ENCODE measurements at places on chromosomes 4 and X. TPM values are rescaled to one million over a fixed set of nuclear protein-coding genes. Genes with fewer than 3 reads are reported as not detected.

DNA sequence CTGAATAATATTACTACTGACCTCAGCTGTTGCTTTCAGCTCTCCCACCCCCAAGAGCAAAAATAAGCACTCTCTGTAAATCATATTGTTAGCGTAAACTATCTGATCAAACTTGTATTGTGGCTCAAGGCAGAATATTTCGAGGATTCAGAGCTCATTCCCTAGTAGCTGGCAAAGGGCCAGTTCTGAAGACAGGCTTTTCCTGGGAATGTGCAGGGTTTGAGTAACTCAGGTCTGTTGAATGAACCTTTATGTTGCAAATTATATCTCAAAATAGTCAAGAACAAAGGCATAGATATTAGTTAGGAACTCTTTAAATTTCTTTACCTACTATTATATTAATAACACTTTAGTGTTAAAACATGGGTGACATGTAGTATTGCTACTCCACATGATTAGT is 454.9 kb downstream of the CCSER1 start:
- no peak overlapping the region for H3K27ac ChIP-seq
- no peaks in the 10 kb centered on the region for H3K36me3 ChIP-seq
- no peak overlapping the region for H3K4me3 ChIP-seq
- H3K4me1 ChIP-seq = no peaks in the 10 kb centered on the region

Gene CLDN34
- 0.33 TPM for total RNA-seq

Gene MAGEA9B
- not detected for total RNA-seq

- peak overlapping the region; percentile 93 for H3K27ac ChIP-seq
- DNase-seq = no peak
- H3K36me3 ChIP-seq = no peaks in the 10 kb centered on the region
- H3K27me3 ChIP-seq = peaks cover 4% of the 10 kb centered on the region
- peaks cover 33% of the 10 kb centered on the region for H3K4me1 ChIP-seq
- H3K4me3 ChIP-seq = no peak overlapping the region
Observed at GRCh38 chr4:6734165-6734786, 18.3 kb downstream of the BLOC1S4 start.

Gene STS
- 6.9 TPM for total RNA-seq

- no peaks in the 10 kb centered on the region for H3K4me1 ChIP-seq
- no peak overlapping the region for H3K4me3 ChIP-seq
- DNase-seq = no peak
- H3K36me3 ChIP-seq = no peaks in the 10 kb centered on the region
- H3K27me3 ChIP-seq = no peaks in the 10 kb centered on the region
Observed at GRCh38 chr4:184787766-184788503, 37.8 kb downstream of the ACSL1 start.

GRCh38 chrX:25285598-25285997 is 269.8 kb upstream of the ARX start:
- no peak for DNase-seq
- H3K4me3 ChIP-seq = no peak overlapping the region
- no peaks in the 10 kb centered on the region for H3K36me3 ChIP-seq
- no peaks in the 10 kb centered on the region for H3K4me1 ChIP-seq
- H3K27me3 ChIP-seq = no peaks in the 10 kb centered on the region
- no peak overlapping the region for H3K27ac ChIP-seq

Gene ASB11
- total RNA-seq = not detected

DNA sequence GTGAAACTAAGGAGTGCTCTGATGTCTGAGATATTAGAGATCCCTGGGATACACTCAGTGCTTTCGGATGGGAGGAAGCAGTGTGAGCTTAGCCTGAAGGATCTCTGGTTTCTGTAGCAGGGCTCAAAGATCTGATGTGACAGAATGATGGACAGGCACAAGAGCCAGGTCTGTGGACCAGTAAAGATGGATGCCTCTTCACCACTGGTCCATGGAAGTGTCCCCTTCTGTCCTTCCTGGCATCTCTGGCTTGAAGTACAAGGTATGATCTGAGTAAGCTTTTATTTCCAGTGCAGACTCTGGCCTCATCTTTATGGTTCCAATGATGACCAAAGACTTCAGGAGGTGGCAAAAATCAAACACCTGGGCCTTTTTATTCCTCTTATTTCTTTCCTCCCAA is 88.1 kb downstream of the TBC1D9 start:
- DNase-seq = no peak
- no peaks in the 10 kb centered on the region for H3K27me3 ChIP-seq
- no peak overlapping the region for H3K4me3 ChIP-seq
- no peak overlapping the region for H3K27ac ChIP-seq
- peaks cover 19% of the 10 kb centered on the region for H3K36me3 ChIP-seq

DNA sequence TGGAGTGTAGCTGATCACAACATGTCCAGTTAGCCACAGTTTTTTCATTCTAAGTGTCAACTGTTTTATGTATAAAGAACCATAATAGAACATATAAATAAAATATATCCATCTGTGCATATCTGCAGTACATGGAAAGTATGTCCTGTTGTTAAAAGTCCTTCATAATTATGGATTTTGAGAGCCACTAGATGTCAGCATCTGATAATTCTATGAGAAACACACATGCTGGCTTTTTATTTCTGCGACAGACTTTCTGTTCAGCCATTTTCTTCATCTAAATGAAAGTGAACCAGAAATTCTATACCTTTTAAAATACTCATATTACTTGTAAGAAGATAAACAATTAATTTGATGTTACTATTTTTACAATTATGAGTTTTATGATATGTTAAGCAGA is 251.5 kb downstream of the GPM6A start:
- H3K4me3 ChIP-seq = no peak overlapping the region
- DNase-seq = no peak

- H3K27ac ChIP-seq = no peak overlapping the region
- peaks cover 18% of the 10 kb centered on the region for H3K4me1 ChIP-seq
- no peaks in the 10 kb centered on the region for H3K27me3 ChIP-seq
- no peak for DNase-seq
- no peaks in the 10 kb centered on the region for H3K36me3 ChIP-seq
- H3K4me3 ChIP-seq = no peak overlapping the region
Observed at GRCh38 chrX:18792828-18793227, 85.4 kb downstream of the PPEF1 start.
